ENCODE measurements at places on chromosomes 7 and 10.

- no peak for DNase-seq
Observed at GRCh38 chr7:106371629-106372028, 86.8 kb upstream of the NAMPT start.

DNA sequence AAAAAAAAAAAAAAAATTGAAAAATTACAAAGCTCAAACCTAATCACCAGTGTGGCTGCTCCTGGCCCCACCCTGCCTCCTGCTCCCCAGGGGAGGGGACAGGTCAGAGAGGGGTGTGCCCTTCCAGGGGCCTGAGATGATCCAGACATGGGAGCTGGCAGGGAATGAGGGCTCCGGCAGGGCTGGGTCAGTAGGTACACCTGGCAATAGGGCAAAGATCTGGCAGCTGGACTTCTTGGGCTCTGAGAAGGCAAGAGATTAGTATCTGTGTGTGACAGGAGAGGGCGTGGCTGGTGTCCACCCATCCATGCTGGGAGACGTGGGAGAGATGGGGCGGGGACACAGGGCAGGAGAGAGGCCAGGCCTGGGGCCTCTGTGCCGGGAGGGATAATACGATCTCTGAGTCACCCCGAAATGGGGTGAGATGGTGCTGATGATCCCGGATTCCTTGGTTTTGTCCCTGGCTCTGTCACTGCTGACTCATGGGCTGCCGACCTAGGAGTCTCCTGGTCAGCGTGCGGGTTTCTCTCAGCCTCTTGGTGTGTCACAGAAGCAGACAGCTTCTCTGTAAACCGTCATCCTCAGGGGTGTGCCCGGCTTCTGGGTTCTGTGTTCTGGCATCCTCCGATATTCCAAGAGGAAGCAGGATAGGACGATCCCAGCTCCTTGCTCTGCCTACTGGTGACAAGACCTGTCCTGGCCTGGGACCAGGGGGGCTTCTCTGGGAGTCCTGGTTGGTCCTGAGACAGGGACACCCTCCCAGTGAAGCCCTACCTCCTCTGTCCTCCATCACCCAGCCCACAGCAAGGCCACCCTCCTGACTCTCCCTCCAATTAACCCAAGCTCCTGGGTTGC, 8.2 kb upstream of the CLDN4 start:
- DNase-seq = no peak

DNA sequence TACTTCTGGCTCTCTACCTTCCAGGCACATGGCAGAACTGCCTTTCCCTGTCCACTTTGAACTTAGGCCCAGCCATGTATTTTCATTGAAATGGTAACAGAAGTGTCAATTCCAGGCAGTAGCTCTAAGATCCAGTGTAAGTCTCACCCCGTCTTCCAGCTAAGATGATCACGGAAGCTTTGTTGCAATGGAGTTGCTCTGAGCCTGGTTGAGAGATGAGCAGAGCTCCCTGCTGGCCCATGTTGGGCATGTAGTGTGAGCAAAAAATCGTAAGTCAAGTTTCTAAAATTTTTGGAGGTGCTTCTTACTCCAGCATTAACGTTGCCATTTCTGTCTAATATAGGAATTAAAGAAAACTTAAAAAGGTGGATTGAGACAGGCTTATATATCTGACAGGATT, 274.4 kb downstream of the IPMK start:
- no peak for DNase-seq

- no peak for DNase-seq
Observed at GRCh38 chr10:83545901-83546391, 593.4 kb upstream of the GHITM start.

DNA sequence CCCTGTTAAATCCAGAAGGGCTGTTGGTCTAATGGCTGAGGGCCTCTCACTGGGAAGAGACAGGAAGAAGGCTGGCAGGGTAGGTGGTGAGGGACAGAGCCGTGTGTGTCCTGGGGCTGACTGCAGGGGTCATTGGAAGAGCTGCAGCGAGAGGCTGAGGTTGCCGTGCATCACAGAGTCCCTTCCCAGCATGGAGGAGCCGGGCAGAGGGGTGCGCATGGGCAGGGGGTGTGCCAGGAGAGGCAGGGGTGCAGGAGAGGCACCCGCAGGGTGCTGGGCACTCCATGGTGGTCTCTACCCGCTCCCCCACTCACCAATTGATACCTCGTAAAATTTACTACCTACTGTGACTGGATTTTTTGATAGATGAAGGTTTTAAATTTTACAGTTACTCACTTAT, 124.3 kb downstream of the ACTR3B start:
- no peak for DNase-seq

DNA sequence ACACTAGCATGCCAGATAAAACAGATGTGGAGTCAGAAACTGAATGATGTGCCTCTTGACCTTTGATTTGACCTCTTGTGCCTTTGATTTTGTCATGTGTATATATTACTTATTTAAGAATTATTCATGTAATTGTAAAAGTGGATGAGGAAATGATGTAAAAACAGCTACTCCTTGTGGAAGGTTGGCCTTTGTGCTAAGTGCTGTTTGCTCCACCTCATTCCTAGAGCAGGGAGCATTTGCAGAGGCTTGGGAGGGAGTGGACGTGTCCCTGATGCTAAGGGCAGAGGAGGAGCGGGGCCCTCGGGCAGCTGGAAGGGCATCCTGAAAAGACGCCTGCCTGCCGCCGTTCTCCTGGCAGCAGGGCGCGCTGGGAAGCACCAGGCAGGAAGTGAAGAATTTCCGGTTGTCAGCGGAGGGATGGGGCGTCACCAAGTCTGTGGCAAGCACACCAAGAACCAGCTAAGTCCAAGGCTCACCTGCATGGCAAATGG, 197.6 kb upstream of the ZNF32 start:
- DNase-seq = no peak

DNA sequence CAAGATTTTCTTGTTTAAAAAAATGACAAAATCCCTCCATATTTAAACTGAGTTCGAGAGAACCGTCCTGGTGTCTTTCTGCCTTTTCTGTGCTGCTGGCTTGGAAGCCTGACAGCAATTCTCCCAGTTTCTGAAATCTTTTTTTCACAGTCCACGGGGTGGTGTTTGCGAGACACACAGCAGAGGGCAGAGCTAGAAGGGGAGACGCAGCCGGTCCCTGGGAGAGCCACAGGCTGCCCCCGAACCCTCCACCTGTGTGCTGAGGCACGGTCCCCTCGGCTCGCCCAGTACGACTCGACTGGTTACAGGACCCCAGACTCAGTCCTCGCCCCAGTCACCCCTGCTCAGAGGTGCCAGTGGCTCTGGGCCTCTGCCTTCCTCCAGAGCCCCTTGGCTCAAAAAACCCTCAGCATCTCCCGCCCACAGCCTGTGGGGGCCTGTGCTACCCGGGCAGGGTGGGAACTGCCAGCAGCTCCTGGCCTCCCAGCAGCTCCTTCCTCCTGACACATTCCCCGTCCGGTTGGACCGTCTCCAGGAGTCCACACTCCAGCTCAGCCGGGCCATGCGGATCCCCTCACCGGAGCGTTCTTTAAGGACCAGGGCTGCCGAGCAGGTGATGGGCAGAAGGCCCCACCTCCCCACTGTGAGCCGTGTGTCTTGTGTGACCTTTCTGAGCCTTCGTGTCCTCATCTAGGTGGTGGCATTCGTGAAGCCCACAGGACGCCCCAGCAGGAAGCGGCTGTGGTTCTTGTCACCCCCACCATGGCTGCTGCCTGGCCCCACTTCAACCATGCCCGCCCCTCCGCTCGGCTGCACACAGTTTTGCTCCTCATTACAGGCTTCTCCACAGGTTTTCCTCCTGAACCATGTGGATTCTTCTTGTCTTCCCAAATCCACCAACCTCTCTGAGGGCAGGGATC, 52.3 kb upstream of the EN2 start:
- no peak for DNase-seq

GRCh38 chr7:49244543-49244942, 320.2 kb downstream of the CDC14C start:
- no peak for DNase-seq

DNA sequence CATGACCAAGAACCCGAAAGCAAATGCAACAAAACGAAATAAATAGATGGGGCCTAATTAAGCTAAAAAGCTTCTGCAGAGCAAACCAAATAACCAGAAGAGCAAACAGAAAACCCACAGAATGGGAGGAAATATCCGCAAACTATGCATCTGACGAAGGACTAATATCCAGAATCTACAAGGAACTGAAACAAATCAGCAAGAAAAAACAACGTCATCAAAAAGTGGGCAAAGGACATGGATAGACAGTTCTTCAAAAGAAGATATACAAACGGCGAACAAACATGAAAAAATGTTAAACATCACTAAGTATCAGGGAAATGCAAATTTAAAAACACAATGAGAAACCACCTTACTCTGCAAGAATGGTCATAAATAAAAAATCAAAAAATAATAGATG, 35.3 kb upstream of the CACUL1 start:
- DNase-seq = no peak

Data from NCI-H524 treated with DMSO at 0.1 percent for 48 hours (cell line).